ENCODE measurements at places on chromosomes 16 and 17.

DNA sequence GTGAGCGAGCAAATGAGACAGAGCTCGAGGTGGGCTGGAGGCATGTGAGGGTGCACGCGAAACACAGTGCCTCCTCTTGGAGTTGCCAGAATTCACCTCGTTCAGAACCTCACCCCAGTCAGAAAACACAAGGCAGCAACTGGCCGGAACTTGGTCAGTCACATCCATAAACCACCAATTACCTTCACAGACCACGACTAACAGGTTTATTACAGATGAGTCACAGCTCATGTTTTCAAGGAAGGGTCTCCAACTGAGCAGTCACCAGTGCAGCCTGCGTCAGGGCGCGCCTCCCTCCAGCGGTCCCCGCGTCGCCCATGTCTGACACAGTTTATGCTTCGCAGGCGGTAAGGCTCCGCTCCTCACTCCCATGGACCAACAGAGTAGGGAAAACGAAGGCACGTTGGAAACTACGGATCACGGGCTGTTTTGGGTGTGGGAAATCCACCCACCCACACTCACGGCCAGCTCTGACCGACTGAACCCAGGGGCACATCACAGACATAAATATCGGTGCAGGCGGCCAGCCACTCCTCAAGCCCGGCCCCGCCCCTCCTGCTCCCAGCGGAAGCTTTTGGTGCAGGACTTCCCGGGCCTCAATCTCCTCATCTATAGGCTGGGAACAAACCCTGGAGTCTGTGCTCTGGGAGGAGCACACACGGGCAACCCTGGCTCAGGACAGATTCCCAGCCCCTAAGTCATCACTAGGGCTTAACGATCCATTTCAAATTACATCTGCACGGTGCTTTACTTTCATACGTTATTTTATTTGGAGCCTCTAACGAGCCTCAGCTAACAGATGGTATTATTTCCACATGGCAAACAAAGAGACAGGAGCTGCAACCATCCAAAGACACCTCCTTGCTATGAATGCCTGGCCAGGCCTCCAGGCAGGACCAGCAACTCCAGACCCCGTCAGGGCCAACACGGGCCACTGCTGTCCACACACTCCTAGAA lies 126.3 kb downstream of the ZNF778 start:
- DNase-seq, result no peak

DNA sequence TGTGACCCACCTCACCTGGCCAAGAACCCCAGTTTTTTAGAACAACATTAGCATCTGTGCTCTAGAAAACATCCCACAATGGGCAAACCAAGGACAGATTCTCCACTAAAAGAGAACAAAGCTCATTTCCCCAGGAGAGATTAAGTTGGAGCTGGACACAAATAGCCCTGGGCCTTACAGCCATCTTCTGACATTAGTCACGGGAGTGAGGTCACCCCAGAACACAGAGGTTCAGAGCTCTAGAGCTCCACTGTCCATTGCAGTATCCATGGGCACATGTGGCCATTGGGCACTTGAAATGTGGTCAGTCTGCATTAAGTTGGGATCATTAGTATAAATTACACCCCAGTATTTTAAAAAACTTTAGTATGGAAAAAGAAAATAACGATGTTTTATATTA lies 47.6 kb upstream of the RBBP6 start:
- no peak for DNase-seq

DNA sequence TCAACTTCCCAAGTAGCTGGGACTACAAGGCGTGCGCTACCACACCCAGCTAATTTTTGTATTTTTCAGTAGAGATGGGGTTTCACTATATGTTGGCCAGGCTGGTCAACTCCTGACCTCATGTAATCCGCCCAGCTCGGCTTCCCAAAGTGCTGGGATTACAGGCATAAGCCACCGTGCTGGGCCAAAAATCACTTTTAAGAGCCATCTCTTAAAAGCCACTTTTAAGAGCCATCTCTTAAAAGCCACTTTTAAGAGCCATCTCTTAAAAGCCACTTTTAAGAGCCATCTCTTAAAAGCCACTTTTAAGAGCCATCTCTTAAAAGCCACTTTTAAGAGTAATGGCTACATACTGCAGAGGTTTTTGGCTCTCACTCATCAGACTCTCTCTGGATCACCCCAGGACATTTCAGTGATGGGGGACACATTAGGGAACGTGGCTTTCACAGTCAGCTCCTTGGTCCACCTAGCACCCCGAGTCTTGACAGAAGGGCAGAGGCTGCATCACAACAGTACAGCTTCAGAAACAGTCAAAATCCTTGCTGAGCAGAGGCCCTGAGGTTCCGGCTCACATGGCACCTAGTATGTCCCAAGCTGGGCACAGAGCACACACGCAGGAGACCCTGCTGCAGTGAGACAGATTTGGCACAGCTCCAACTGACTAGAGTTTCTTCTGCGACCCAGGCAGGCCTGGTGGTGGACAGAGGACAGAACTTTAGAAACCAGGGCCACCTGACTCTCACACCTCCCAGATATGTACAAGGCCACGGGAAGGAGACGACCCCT lies 23.6 kb downstream of the RANBP10 start:
- no peak for DNase-seq

- peak; percentile 94 for DNase-seq
Observed at GRCh38 chr17:73311781-73312641, at the start of gene CDC42EP4. TSS of gene CDC42EP4 (minus strand) at chr17:73312001. CDS start at chr17:73286500, 25,501 bp downstream.

DNA sequence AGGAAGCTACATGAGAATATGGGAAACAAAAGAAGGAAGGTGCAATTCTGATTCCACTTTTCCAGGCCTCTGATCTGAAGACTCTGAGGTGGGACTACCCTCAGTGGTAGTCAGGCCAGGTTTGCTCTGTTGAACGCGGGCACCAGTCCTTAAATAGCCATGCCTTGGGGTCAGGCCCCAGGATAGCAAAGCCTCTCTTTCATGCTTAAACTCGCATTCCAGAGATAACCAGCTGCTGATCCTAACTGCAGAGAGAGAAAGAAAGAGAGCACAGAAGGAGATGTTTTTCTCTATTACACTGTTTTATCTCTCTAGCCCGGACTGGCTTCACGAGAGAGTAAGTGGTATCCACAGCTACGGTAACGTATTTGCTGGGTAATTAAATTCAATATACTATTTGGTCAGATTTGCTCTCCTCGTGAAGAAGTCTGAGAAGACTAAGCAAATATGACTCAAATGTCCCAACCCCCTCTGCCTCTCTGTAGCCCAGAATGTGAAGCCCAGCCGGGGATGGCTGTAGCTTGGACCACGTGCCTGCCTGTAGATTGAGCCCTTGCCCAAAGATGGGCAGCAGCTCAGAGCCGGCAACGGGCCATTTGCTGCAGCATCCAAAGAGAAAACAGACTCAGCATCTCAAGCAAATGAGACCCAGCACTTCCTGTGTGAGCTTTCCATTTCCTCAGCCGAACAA lies 122.2 kb downstream of the SMG6 start:
- DNase-seq, result no peak

DNA sequence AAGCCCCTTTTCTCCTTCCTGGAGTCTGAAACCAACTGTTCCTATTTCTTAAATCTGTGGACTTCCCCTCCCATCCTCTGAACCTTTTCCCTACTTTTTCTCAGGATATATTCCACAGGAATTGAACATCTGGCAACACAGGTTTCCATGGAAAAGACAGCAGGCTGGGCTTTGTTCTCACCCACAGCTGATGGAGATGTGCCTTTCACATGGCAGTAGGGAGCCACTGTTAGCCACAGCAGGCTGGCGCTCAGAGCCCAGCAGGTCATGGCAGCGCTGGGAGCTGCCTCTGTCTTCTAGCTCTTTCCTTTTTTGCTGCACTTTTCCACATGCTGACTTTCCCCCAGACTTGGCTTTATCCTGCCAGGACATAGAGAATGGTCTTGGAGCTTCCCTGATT lies 116.4 kb upstream of the NLRP1 start:
- DNase-seq, result no peak

DNA sequence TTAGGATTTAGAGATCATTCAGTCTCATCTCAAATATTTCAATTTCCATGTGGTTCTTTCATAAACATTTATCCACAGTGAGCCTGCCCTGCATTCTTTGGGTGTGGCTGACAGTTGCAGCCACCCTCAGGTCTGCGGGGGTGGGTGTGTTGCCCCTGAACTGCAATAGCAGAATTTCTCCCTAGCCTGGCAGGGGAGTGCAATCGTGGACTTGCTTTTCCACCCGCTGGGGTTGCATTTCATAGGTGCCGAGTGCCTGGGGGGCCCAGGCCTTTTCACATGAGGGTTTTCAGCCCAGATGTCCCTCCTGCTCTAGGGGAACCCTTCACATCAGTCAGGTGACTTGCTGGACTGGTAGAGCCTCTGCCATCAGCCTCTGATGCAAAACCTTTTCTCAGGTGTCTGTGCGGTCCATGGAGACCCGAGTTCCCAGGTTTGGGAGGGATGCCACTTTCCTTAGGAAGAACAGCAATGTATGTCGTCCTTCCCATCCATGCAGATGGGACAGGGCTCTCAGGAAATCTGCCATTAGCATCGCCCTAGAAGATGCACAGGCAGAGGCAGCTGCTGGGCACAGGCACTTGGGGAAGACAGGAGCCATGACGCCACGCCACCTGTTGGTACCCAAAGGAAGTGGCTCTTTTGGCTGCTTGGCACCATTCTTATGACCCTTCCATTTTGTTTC lies 2.4 kb upstream of the USP36 start:
- peak; percentile 81 for DNase-seq

- DNase-seq, result no peak
Observed at GRCh38 chr16:67180166-67180565, 3.6 kb downstream of the MATCAP1 start.

- no peak for DNase-seq
Observed at GRCh38 chr17:914561-914960, 65.0 kb downstream of the NXN start.
